ENCODE measurements at places on chromosomes 7 and 10. TPM values are rescaled to one million over a fixed set of nuclear protein-coding genes. Genes with fewer than 3 reads are reported as not detected.

DNA sequence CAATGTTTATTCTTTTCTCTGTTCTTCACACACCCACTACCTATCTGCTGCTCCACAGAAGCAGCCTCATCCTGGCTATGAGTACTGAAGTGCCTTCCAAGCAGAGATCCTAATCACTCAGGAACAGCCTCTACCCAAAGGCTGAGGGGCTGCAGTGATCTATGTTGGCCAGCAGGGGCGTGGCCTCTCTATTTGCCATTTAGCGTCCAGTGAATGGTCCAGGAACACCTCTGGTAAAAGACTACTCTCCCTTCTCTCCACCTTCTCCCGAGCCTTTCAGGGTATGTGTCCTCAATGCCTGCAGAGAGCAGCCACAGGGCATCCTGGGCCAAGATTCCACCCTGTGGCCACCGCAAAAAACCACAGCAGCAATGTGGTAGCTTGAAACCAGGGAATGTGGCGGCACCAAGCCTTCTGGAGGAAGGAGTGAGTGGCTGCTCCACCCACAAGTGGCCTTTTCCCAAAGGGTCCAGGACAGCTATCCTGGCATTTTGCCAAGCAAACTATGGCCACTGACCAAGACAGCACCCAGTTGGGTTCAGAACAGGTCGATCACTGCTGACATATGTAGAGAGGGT, 70.9 kb downstream of the SYPL1 start:
- no peak for DNase-seq

The TMEM106B gene
- 25.4 TPM for total RNA-seq

DNA sequence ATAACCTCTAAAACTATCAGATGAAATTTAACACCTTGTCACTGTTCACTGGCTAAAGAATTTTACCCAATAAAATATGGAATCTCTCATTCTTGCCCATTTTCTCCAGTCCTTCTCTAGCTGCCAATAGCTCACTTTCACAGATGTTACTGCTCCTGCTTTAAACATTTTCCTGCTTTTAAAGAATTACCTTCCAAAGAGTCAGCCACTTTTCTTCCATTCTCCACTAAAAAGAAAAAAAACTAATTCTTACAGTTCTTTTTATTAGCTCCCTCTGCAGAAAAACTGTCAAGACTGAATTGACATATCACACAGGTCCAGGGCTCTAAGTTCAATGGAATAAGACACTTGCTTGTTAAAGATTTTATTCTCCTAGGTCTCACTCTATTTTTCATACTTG, 114.8 kb downstream of the SFMBT2 start:
- no peak for DNase-seq

- DNase-seq: no peak
These were observed 7.4 kb upstream of the GNA12 start for GRCh38 chr7:2851497-2851896.

Data from activated T-cell treated with anti-CD3 and anti-CD28 coated beads, Interleukin-2, amount 50 U/mL, for 4 hours (primary cell).